ENCODE measurements at places on chromosomes 4 and X.

DNA sequence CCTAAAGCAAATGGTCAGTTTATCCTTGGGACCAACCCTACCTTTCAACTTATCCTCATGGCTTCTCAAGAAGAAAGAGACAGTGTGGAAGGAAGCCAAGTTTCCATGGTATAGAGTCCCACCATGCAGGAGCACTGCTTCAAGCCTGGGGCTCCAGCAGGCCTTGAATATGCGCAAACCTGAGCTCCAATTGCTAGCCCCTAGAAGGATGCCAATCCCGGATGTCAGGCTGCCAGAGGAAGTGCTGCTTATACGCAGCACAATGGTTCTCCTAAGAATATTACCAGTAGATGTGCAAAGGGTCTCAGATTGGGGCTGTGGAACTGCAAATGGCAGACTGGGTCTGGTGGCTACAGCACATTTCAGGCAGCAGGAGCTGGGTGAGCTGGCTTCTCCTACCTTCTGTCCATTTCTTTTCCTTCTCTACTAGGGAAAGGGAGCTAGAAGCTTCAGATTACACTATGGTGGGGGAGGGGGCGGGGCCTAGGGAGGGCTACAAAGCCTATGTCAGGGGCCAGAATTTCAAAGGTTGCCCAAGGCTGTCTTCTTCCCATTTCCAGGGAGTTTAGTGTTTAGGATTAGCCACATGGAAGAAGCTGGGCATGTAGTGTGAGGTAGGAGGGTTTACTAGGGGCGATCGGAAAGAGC, 40.7 kb upstream of the CITED1 start:
- no peak for DNase-seq

GRCh38 chr4:123259676-123260646, 136.6 kb upstream of the SPRY1 start:
- DNase-seq = no peak

GRCh38 chrX:48616576-48616975, 19.3 kb downstream of the WDR13 start:
- no peak for DNase-seq

- no peak for DNase-seq
Observed at GRCh38 chr4:108168160-108168670, 517 bp downstream of the LEF1 start.

DNA sequence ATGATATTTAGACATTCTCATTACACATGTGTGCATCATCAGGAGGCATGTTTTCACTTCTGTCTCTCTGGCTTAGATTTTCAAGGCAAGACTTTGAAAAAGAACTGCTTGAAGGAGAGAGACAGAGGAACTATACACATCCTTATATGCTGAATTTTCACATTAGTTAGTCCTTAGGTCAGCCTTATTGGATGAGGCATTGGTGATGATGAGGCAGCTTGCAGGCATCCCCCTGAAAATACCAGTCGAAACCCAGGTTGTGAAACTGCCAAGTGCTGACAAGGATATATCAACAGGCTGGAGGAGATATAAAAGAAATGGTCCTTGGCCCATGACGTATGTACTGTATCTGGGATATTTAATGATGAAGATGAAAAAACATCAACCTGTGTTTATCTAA, 297.2 kb upstream of the AADAT start:
- DNase-seq = no peak

GRCh38 chr4:61771056-61771455, 570.9 kb downstream of the ADGRL3 start:
- DNase-seq = no peak

DNA sequence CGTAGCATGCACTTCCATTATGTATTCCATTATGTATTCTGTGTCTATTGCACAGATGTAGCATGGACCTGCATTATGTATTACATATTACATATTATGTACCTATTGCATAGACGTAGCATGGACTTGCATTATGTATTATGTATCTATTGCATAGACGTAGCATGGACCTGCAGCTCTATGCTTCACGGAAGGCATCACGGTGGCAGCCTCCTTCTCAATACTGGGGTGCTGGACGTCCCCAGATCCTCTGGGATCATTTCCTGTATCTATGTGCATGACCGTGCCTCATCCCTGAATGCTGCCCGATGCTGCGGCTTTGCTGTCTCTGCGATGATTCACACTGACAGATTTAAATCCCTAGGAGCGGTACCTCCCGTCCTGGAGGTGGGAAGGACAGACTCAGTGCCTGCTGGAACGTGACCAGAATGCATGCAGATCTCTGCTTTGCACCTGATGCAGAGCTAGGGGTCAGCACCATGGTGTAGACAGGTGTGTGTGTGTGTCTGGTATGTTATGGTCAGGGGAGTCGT, 317.5 kb downstream of the DHRSX start:
- no peak for DNase-seq

DNA sequence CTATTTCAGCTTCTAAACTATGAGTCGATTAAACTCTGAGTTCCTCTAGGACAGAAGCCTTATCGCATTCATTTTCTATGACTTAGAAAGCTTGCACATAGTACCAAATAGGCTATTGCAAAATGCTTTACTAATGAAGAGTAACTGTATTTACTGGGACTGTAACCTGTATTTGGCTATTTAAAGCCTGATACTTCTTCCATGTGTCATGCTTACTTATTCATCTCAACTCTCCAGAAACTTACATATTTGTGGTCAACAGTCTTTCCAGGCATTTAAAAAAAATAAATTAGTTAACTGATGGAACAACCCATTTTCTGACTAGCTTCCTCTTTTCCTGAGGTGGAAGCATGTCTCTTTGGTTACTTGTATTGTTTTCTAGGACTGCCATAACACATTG, 467.9 kb downstream of the PCDH11X start:
- no peak for DNase-seq

- no peak for DNase-seq
Observed at GRCh38 chrX:153398275-153398960, 2.7 kb downstream of the PNMA6E start.

DNA sequence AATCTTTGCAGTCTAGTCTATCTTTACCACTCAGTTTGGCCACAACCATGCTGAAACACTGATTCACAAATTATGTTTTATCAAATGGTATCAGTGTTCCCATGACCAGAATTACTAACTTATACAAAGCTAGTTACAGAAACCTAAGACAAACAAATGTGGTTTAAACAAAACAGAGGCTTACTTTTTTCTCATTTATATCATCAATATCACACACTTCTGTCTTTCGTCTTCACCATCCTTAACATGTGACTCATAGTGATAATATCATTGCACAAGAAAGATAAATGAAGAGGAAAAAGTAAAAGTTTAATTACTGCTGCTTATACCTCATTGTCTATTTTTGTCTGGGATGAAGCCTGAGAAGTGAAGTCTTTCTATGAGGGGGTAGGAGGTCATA, 406.6 kb downstream of the PCDH10 start:
- DNase-seq = no peak

- no peak for DNase-seq
Observed at GRCh38 chr4:2794486-2795299, 1.8 kb downstream of the SH3BP2 start.

DNA sequence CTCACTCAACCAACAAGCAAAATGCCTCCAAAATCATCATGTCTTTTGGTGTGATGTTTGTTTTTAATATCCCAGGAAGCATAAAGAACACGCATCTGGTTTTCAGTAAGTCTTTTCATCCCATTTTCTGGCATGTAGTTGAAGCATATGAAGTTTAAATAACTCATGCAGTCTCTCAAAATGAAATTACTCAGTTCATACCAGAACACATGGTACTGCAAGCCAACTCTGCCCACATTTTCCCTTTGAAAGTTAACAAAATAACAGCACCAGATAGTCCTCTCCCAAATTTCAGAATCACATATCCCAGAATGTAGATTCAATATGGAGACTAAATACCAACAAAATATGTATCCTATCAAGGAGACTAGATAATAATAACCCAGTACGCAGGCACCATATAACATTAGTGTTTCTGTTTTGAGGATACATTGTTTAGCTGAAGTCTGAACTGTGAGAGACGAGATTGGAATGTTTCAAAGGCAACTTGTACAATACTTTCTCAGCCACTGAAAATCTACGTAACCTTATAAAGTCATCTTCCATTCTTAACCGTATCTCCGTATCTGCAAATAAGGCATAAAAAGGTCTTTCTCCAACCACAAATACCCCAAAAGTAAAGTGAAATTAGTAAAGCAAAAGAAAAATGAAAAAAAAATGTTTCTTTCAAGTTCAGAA, 23.1 kb downstream of the CORIN start:
- DNase-seq = no peak
